ENCODE measurements at places on chromosomes 5 and 9.
A peak's percentile ranks its signal among the peaks of the same experiment; 100 is the strongest.

DNA sequence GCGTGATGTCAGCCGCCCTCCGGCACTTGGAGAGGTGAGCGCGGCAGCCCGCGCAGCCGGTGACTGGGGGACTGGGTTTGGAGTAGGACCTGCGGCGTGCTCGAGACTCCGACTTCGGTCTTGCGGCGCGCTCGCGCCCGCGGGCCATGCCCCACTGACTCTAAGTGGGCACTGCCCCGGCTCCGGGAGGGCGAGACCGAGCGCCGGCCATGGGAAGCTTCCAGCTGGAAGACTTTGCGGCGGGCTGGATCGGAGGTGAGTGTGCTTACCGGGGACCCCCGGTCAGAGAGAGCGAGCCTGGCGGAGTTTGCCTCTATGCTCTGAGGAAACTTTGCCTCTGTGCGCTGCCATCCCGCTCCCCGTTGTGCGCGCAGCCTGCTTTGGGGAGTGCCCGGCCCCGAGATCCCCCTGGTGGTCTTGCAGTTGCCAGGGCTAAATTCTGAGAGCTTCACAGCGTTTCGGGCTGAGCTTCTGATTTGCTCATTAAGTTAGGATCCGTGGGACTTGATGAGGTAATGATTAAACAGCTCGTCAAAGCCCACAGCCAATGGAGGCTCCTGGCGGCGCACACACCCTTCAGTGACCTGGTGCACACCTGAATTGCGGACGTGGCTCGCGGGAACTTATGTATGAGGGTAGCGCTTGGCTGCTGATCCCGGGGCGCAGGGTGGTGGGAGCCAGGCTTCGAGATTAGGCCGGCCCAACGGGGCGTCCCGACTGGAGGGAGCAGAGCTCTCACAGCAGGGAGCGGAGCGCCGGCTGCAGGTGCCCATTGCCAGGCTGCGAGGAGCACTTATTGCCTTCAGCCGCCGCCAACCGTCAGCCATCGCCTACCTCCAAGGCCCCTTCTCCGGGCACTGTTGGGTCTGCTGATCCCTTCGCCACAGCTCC is at the start of gene SLC25A48:
SLC25A48 (plus strand) TSS at position 25 of the 891 bp plus-strand sequence; CDS start at position 210, 185 bp downstream.
- DNase-seq = peak; percentile 54

DNA sequence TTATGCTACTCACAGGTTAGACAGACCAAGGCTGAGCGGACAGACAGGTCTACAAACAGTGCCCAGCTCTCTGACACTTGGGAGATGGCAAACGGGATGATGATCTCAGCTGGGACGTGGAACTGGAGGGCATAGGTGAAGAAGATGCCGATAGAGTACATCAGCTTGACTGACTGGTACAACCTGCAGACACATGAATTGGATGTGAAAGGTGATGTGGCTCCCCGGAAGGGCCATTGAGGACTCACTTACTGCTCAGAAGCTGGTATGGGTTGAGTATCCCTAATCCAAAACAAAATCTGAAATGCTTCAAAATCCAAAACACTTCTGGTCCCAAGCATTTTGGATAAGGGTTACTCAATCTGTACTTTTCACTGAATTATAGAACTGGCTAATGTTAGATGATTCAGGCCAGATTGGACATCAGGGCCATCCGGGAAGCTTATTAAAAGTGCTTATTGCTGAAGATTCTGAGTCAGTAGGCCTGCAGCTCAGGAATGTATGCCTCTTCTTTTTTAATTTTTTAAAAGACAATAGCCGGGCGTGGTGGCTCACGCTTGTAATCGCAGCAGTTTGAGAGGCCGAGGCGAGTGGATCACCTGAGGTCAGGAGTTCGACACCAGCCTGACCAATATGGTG is 22.4 kb downstream of the SLC36A3 start:
- DNase-seq = no peak

GRCh38 chr9:101455656-101456240 is 20.2 kb upstream of the ALDOB start:
- DNase-seq = no peak

DNA sequence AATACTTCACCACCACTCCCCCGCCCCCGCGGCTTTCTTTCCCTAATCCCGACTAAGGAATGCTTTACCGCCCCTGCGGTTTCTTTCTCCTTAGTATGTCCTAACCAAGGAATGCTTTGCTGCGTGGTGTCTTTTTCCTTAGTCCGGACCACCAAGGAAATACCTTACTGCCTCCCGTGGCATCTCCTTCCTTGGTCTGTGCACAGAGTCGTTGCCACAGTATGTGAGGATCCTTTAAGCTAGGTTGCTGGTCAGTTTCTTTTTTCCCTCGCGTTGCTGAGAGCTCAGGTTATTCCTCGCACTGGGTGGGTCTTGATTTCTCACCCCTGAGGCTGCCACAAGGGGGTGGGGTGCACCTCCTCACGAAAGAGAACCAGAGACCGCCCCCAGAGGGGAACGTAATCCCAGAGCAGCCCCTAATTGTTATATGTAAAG is 309.4 kb downstream of the NR3C1 start:
- no peak for DNase-seq

- no peak for DNase-seq
Observed at GRCh38 chr5:169657127-169657526, 20.1 kb downstream of the DOCK2 start.

- DNase-seq = no peak
Observed at GRCh38 chr9:16213781-16214515, 656.5 kb downstream of the BNC2 start.

GRCh38 chr9:106691627-106692026 is 171.3 kb upstream of the ZNF462 start:
- no peak for DNase-seq

- DNase-seq = no peak
Observed at GRCh38 chr9:129077236-129077635, 3.7 kb upstream of the DOLPP1 start.

- peak; percentile 75 for DNase-seq
Observed at GRCh38 chr9:86079865-86080469, 19.4 kb downstream of the GOLM1 start.

DNA sequence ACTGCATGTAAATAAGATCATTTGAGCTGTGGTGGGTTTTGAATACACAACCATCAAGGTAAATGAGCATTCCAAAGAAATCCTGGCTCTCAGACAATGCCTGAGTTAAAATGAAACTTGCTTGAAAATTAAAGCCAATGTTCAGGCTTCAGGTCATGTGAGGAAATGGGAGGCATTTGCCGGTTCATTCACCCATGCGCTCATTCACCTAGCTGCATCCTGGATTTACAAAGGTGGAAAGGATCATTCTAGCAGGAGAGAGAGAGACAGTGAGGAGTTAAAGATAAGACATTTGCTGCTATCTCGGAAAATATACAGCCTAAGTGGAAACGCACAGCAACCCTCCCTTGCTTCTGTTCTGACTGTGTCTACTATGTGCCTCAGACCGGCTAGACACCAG is 143.8 kb upstream of the KLF4 start:
- DNase-seq = no peak

GRCh38 chr5:2227433-2227832 is 344.7 kb upstream of the IRX4 start:
- no peak for DNase-seq

DNA sequence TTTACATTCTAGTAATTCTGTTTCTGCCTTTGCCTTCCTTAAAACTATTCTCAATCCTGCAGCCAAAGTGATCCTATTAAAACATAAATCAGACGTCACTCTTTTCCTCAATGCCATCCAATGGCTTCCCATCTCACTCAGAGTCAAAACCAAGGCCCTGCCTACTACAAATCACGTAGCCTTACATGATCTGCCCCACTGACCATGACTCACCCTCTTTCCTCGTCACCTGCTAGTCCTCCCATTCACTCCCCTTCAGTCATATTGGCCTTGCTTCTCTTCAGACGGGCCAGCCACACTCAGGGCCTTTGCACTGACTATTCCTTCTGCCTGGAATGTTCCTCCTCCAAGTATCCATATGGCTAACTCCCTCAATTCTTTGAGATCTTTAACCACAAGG is 39.0 kb upstream of the DMXL1 start:
- DNase-seq = no peak

GRCh38 chr5:132510076-132510475 is 19.5 kb upstream of the IRF1 start:
- DNase-seq = no peak

DNA sequence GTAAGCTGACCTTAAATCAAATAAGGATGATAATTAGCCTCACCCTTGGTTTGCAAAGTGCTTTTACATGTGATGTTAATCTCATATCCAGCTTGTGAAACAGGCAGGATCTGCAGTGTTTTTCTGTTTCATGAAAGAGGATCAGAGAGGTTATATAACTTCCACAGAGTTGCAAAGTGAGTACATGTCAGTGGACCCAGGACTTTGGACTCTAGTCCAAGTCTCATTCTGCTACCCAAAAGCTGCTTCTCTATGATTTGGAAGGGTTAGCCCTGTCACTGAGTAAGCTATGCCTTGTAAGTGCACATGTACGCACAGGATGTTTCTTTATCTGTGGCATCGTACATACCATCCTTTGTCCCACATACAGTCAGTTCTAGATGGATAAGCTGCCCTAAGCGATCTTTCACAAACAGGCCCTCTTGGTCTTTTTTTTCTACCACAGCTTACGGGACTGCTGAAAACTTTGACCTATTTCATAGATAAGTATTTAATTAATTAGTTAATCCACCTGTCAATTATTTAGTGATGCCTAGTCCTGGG is 322.9 kb downstream of the TMEM38B start:
- no peak for DNase-seq

DNA sequence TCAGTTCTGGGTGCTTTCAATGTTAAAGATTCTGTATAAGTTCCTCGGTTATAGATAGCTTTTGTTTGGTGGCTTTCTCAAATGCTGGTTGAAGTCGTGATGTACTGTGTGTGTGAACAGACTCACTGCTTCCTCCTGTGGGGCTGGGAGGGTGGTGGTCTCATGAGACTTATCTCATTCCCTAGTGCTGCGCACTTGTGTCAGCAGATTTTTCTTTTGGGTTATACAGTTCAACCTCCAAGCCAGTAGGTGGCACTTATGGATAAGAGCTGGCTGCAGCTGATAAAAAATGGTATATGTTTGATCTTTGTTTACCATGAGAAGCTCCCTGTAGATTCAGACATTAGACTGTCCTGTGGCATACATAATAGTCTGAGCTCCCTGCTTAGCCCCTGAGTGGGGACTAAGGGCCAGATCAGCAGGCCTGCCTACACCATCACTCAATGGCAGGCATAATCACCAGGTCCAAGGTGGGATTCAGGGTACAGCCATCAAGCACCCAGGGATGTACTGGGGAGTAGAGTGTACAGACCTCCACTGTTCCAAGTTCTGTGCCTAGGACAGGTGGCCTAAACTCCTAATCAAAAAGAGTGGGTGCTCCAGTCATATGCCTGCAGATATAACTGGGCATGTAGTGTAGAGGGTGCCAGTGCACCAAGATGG is 174.2 kb downstream of the OXCT1 start:
- DNase-seq = no peak

GRCh38 chr5:117792476-117792875 is 1195.9 kb downstream of the DTWD2 start:
- no peak for DNase-seq

GRCh38 chr5:65144136-65144871 is 337.4 kb downstream of the ADAMTS6 start:
- DNase-seq = no peak

- no peak for DNase-seq
Observed at GRCh38 chr9:74610523-74611061, 113.5 kb downstream of the RORB start.

- no peak for DNase-seq
Observed at GRCh38 chr5:39109606-39110005, 35.4 kb upstream of the RICTOR start.

DNA sequence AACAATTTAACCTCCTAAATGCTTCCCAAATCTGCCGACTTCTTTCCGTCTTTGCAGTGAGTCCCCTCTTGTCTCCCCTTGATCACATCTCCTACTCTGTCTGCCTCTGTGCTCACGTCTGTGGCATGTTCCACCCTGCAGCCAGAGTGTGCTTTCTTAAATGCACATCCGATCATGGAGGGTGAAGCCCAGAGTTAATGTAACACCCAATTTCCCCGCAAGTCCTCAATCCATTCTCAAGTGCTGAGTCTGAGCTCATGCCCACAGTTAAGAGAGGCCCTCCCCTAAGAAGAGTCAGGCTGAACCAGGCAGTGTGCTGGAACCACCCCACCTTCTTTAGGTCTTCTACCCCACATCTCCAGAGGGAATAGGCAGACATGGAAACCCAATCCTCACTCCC is 164.8 kb downstream of the EPB41L4A start:
- DNase-seq = no peak

Data from C1 segment of cervical spinal cord (tissue), 14 donors.